ENCODE measurements at places on chromosomes 11 and 22.

GRCh38 chr22:29203488-29204454 lies 1.9 kb upstream of the EMID1 start:
- DNase-seq = no peak

- DNase-seq = no peak
Observed at GRCh38 chr22:44368611-44369292, 56.0 kb upstream of the SHISAL1 start.

DNA sequence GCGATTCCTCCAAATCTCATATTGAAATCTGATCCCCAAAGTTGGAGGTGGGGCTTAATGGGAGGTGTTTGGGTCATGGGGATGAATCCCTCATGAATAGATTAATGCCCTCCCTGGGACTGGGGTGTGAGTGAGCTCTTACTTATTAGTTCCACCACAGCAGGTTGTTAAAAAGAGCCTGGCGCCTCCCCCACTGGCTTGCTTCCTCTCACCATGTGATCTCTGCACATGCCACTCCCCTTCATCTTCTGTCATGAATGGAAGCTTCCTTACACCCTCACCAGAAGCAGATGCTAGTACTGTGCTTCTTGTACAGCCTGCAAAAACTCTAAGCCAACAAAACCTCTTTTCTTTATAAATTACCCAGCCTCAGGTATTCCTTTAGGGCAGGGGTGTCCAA lies 8.8 kb downstream of the RRAS2 start:
- no peak for DNase-seq

GRCh38 chr11:355581-356458 lies 13.5 kb upstream of the B4GALNT4 start:
- DNase-seq = peak; percentile 89

DNA sequence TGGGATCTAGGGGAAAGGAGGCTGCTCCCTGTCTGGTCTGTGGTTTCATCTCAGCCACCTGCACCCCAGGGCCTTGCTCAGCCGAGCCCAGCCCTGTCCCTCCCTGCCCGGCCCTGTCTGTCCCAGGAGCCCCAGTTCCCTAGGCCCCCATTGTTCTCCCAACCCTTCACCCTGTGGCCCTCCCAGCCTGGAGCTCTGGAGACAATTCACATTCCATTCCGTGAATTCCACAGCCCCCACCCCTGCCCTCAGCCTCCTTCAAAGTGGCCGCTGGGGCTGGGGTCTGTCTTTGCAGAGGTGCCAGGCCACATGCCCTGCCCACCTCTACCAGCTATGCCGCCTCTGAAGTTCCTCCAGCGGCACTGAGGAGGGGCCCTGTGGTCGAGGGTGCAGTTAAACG lies 77.9 kb upstream of the WNT11 start:
- DNase-seq = no peak

DNA sequence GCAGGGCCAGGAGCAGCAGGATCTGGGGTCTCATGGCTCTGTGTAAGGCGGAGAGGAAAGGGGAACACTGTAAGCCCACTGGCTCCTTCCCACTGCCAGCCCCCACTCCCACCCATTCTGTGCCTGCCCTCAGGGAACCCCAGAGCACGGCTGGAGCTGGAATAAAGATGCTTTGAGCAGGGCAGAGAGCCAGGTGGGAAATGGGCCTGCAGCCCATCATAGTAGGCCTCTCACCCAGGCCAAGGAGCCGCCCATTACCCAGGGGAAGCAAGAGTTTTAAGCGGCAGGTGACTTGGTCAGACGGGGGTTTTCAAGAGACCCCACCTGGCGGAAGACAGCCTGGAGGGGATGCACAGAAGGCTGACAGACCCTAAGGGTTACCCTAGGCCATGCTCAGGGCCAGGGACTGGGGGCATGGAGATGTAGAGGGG lies 4.6 kb downstream of the LRRC32 start:
- DNase-seq = no peak

DNA sequence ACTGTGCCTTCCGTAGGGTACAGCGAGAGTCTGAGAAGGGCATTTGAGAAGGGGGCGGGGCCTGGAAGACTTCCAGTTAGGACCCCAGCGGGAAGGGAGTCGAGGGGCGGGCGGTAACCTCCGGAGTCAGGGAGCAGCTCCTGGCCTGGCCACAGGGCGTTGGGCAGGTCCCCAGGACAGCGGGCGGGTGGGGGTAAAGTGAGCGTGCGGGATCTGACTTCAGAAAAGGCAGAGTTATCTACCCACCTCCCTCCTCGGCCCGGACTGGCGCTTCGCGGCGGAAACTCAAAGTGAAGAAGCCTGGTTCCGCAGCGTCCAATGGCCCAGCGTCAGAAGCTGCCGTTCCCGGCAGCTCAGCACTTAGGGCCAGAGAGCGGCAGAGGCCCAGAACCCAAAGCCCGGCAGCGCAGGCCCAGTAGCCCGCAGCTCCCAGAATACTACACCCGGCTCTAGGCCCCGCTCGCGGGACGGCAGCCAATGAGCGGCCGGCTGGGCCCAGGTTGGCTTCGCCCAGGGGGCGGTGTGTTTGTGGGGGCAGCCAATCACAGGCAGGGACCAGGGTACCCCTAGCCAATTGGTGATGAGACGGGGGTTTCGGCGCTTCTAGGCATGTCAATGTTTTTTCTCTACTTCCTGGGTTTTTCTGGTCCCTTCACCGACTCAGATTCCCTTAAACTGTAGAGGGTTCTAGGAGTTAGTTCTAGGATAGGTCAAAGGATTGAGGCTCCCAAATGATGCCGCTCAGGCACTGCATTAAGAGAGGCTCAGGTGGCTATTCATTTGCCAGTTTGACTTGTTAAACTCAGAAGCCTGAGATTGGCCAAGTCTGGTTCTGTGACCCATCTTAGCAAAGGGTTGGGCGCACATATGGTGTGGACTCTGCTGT lies at the start of gene TRIM68:
Gene TRIM68 (minus strand): TSS at position 451 of the 886 bp plus-strand sequence. CDS start 2,727 bp downstream, outside the sequence.
- peak; percentile 96 for DNase-seq

DNA sequence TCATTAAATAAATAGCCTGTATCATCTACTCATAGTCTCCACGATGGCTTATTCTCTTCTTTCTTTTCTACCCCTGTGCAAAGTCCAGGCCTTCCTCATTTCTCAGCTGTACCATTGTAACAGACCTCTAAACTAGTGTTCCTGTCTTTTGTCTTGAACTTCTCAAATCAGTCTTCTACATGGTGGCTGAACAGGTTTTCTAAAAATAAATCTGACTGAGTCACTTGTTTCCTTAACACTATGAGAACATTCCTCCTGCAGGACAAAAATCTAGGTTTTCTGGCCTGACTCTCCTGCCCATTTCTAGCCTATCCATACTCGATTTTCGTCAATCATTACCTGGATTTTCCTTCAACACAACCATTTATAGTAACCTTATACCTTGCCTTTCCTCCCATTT lies 1080.8 kb upstream of the TENM4 start:
- DNase-seq = no peak

- no peak for DNase-seq
Observed at GRCh38 chr11:93846411-93846810, 4.0 kb downstream of the VSTM5 start.

Data from activated CD4-positive, alpha-beta memory T cell treated with anti-CD3 and anti-CD28 coated beads, Interleukin-2, amount 10 ng/mL, durations not matched to agents 7 days and 5 days (primary cell).